AG09309 (cell line): ENCODE measurements at places on chromosomes 6 and 20.

DNA sequence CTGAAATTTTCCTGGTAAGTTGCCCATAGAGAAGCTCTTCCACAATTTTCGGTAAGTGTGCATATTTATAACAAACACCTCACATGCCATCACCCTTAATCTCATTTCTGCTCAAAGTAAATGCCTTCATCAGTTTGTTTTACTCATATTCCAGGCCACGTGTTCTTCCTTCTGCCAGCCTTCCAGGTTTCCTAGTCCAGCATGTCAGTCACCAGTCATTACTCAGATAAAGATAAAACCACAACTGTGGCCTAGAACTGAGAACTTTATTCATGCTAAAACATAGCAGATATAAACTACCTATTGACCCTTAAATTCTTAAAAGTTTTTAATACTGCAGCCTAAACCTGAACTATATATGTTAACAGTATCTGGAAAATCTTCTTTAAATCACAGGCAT, 149.5 kb upstream of the SLC22A16 start:
- DNase-seq, result no peak

GRCh38 chr20:25858495-25859425, 162.1 kb upstream of the ZNF337 start:
- DNase-seq, result no peak

- no peak for DNase-seq
These were observed 3.6 kb downstream of the ADAM33 start for GRCh38 chr20:3678198-3678597.

- DNase-seq, result no peak
These were observed 70.2 kb upstream of the BCLAF1 start for GRCh38 chr6:136359851-136360250.

GRCh38 chr6:134014588-134015137, 37.8 kb downstream of the SLC2A12 start:
- no peak for DNase-seq

GRCh38 chr6:51996296-51996947, 91.0 kb downstream of the PKHD1 start:
- DNase-seq, result no peak

- no peak for DNase-seq
These were observed 151.9 kb upstream of the COL21A1 start for GRCh38 chr6:56399250-56399671.

- no peak for DNase-seq
These were observed 215.7 kb downstream of the SYNDIG1 start for GRCh38 chr20:24684956-24685691.

- no peak for DNase-seq
These were observed 72.7 kb downstream of the QRSL1 start for GRCh38 chr6:106702046-106702445.

- DNase-seq, result no peak
These were observed 174.5 kb upstream of the SNX9 start for GRCh38 chr6:157648561-157648960.
